ENCODE measurements at places on chromosomes 4 and X. TPM values are rescaled to one million over a fixed set of nuclear protein-coding genes. Genes with fewer than 3 reads are reported as not detected.

DNA sequence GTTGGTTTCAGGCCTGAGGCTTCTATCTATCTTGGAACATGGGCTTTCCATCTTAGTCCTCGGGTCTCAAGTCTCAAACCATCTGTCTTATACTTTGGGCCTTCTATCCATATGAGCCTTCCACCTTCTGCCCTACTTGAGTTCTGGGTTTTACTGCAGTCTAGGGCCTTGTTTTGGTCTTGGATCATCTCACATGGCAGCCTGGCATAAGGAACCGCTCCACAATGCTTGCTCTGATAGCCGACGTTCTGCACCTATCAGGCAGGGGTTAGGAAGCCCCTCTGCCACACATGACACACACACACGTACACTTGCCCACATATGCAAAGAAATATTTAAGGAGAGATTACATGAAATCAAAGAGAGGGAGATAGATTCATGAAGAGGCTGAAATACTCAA is 264.0 kb downstream of the CHIC1 start:
- DNase-seq, result no peak

DNA sequence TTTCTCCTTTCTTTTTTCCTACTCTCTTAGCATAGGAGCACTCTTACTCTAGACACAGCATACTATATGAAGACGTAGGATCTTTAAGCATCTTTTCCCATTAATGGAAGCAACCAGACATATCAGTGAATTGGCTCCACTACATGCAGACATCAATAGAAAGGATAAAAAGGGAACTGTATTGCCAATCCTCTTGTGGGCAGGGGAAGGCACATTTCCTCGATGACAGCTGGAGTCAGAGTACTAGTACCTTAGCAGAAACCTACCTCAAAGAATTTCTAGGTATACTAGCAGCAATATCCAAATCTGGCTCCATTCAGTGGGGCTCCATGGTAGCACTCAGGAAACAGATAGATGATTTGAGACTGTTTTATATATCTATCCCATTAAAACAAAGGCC is 20.1 kb downstream of the CYBB start:
- no peak for DNase-seq

DNA sequence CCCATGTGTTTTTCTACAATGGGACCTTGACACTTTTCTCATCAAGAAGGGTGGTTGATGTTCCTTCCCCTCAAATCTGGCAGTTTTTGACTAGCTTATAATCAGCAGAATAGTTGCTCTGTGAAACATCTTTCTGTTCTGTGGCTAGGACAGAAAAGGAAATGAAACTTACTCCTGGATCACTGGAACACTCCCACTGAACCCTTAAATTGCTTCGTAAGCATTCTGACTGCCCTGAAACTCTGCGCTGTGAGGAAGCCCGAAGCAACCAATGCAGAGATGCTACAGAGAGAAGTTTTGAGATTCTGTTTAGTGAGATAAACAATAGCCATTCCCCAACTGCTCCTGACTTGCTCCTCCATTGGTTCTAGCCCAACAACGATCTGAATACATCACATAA is 602.2 kb downstream of the CENPC start:
- no peak for DNase-seq

CLNK gene
- total RNA-seq, result not detected

XAGE2 gene
- not detected for total RNA-seq
